ENCODE measurements at places on chromosomes 3 and 15. TPM values are rescaled to one million over a fixed set of nuclear protein-coding genes. Genes with fewer than 3 reads are reported as not detected.

LHFPL4 gene
- 31.2 TPM for total RNA-seq

WHAMM gene
- total RNA-seq, result 3.6 TPM

GRCh38 chr15:73962433-73962832 is 29.7 kb downstream of the STOML1 start:
- DNase-seq, result no peak

SLC12A1 gene
- total RNA-seq, result 4.0 TPM

Measured in cerebellum (tissue), 4 donors.